Activated CD4-positive, alpha-beta T cell treated with anti-CD3 and anti-CD28 coated beads, Interleukin-2, amount 50 U/mL, for 16 hours (primary cell): ENCODE measurements at places on chromosomes 3 and 15.

DNA sequence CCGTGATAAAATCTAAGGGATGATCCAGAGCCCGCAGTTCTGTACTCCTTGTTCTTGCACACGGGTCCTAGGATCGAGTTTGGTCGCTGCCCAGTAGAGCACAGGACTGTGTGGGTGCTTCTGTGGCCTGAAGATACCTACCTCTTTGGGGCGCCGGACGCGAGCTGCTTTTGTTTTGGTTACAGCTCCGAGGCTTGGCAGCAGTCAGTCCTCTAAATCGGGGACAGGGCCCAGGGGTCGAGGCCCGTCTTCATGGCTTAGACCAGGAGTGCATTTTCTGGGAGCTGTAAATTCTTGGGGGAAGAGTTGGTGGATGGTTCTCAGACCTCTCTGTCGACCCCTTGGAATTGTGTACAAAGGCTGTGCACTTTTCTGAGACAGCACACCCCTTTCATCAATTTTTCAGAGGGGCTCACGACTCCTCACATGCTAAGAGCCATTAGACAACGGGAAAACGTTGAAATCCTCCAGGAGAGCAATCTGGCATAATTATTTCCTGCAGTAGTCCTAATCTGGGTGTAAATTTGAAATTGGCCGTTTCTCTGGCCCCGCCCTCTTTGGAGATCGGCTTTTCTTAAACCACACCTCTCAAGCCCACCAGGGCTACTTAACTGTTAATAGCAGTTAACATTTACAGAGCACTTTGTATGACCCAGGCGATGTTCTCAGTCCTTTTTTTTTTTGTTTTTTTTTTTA lies 928 bp downstream of the CEP97 start:
- DNase-seq: peak; percentile 25

GRCh38 chr15:56989411-56989924 lies 71.0 kb downstream of the TCF12 start:
- no peak for DNase-seq

DNA sequence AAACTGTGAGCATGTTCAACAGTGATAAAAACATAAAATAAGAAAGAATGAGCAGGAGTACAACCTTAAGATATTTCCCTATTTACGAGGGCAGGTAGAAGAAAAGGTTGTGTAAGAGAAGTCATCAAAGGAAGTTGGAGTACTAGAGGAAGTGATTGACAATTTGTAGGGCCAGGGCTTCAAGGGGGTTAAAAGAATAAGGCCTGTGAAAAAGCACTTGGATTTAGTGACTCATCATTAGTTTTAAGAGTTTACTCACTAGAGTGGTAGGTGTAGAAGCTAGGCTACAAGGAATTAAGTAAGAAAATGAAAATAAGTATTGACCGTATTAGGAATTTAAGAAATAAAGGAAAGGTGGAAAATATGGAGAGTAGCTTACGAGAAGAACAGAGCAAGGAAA lies 23.6 kb downstream of the KCNMB3 start:
- no peak for DNase-seq

GRCh38 chr3:141442446-141442845 lies 44.4 kb upstream of the RASA2 start:
- DNase-seq: no peak
